ENCODE measurements at places on chromosomes 2 and 18. TPM values are rescaled to one million over a fixed set of nuclear protein-coding genes. Genes with fewer than 3 reads are reported as not detected.

GRCh38 chr2:182090486-182090885, 104.8 kb downstream of the PPP1R1C start:
- no peak overlapping the region for H3K27ac ChIP-seq
- no peaks in the 10 kb centered on the region for H3K4me1 ChIP-seq
- no peak overlapping the region for H3K4me3 ChIP-seq
- no peaks in the 10 kb centered on the region for H3K27me3 ChIP-seq
- no peaks in the 10 kb centered on the region for H3K36me3 ChIP-seq

GRCh38 chr2:127651971-127652550, 6.1 kb downstream of the GPR17 start:
- H3K4me3 ChIP-seq = no peak overlapping the region
- no peaks in the 10 kb centered on the region for H3K27me3 ChIP-seq
- H3K36me3 ChIP-seq = no peaks in the 10 kb centered on the region
- no peaks in the 10 kb centered on the region for H3K4me1 ChIP-seq
- peak; percentile 63 for DNase-seq
- H3K27ac ChIP-seq = peak overlapping the region; percentile 31

DNA sequence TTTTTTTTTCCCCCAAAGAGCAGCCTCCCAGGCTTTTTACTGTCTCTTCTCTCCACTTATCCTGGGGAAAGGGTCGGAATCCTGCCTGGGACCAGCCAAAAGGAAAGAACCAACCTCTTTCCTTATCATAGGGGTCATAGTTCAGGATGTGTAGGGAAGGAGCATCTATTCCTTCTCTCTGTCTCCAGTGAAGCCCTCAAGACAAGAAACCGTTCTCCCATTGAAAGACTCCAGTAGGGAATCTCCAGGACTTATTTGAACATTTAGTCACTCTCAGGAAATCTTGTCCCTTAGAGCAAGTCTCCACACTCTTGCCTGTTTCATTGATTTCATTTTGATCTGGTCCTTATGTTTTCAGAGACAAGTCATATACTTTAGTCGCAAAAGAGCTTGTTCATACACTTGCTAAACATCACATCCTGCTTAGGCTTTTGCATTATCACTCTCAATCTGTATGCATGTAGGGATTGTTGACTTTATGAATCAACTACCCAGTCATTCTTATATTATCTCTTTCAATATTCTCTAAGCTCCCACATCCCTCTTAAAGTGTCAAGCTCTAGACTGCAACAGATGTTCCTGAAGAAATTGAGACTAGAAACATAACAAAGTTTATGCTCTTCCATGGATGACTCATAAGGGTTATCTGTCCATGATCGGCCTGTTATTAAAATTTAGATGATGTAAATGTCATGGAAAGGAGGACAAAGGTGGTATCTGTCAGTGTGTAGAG, 116.2 kb upstream of the ST6GAL2 start:
- H3K27ac ChIP-seq = no peak overlapping the region
- no peaks in the 10 kb centered on the region for H3K36me3 ChIP-seq
- no peaks in the 10 kb centered on the region for H3K27me3 ChIP-seq
- no peak overlapping the region for H3K4me3 ChIP-seq
- DNase-seq = no peak

GRCh38 chr18:56999823-57000222, 147.1 kb upstream of the BOD1L2 start:
- peaks cover 13% of the 10 kb centered on the region for H3K4me1 ChIP-seq
- no peak overlapping the region for H3K4me3 ChIP-seq
- H3K36me3 ChIP-seq = no peaks in the 10 kb centered on the region
- H3K27me3 ChIP-seq = no peaks in the 10 kb centered on the region

DNA sequence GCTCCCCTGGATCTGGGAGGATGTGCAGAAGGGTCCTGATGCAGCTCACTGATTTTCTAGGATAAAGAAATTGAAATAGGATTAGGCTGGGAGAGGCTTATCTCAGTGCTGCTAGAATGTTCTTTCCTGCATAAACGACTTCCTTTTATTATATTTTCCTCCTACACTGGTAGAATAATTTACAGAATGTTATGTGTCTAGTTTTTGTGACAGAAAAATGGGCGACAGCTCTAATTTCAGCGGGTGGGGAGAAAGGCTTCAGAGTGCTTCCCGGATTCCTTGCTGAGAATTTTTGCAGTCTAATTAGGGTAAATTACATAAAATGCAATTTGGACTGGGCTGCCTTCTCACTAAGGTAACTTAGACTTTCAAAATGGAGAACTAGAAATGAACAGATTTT, 66.2 kb downstream of the SKA1 start:
- peaks cover 5% of the 10 kb centered on the region for H3K4me1 ChIP-seq
- no peaks in the 10 kb centered on the region for H3K27me3 ChIP-seq
- no peak overlapping the region for H3K27ac ChIP-seq

The NEU2 gene
- not detected for total RNA-seq

DNA sequence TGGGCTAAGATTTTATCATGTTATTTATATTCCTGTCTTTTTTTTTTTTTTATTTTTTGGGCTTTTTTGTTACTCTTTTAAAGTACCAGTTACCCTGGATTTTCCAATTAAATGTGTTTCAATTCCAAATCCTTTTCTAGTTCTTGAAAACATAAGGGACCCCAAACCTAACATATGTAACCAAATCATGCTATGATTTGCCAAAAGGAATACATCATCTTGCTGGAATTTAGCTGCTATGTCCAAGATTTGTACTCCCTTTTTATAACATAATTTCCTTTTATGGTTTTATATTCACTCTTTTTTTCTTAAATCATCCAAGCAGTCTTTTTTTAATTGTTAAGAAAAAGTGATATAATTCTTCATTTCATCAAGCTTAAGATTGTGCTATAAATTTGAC, 60.9 kb upstream of the DSEL start:
- no peaks in the 10 kb centered on the region for H3K27me3 ChIP-seq
- H3K36me3 ChIP-seq = no peaks in the 10 kb centered on the region
- no peak for DNase-seq
